Globus pallidus (tissue), 1 donor: ENCODE measurements at places on chromosomes 13 and 19.

DNA sequence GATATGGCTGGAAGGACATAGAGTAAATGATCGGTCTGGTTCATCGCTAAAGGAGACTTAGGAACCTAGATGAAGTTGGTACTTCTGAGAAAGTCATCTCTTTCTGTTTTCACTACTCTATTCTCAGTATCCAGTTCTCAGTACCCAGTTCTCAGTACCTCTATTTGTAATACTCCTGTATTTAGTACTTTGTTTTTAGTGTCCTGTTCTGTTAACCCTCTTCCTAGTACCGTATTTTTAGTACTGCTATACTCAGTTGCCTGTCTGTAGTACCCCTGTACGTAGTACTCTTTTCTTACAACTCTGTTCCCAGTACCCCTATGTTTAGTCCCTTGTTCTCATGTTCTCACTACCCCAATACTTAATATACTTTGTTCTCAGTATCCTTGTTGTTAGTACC is 1.2 kb downstream of the RFXAP start:
- no peak for DNase-seq

DNA sequence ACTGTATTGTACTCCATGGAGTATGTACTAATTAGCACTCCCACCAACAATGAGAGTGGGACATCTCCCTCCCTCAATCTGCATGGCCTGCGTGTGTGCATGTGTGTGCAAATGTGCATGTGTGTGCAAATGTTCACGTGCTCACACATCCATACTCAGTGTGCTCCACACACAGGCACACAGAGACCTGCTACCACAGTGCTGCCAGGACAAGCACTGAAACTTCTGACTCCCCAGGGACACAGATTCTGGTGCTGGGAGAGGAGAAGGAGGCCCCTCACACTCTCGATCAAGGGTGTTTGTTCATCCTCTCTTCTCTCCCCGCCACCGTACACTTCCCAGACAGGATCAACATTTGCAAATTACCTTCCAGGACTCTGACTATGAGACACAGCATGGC is 37.8 kb upstream of the ZNF507 start:
- no peak for DNase-seq

- no peak for DNase-seq
Measured at GRCh38 chr19:33064792-33065550, at the start of gene RHPN2. Gene RHPN2, minus strand, starts transcription at chr19:33064888. Its CDS starts 36 bp downstream, at chr19:33064852.

- no peak for DNase-seq
Measured at GRCh38 chr13:29318741-29319140, 276.7 kb downstream of the SLC7A1 start.

DNA sequence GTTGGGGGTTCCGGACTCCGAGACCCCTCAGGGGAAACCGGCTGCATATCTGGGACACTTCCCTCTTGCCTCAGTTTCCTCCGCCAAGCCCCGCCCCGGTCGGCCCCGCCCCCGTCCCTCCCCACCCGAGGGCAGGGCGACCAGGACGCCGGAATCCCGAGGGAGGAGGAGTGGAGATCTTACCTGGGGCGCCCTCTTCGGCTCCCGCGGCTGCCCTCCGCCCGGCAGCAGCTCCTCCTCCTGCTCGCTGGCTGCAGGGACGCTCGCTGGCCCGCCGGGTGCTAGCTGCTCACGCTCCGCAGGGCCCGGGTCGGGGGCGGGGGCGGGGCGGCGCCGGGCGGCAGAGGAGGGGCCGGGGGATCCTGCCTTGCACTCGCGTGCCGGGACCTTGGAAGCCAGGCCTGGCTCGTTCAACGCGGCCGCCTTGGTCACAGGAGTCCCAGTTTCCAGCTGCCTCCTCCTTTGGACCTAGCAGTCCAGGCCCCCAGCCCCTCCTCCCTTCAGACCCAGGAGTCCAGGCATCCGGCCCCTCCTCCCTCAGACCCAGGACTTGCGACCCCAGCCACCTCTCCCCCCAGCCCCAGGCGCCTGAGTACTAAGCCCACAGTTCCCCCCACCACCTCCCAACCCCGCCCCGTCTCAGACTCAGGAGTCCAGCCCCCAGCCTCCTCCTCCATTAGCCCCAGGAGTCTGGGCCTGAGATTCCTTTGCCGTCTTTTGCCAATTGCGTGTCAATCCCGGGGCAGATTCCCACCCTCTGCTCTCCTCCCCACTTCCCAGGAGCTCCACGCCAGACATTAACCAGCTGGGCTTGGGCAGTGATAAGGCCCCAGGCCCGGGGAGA is at the start of gene NTF4:
TSS of gene NTF4 (minus strand) at position 51 of the 844 bp plus-strand sequence. CDS start 2,821 bp downstream, outside the sequence.
- DNase-seq = no peak

- no peak for DNase-seq
Measured at GRCh38 chr19:58586133-58586765, 13.1 kb upstream of the MZF1 start.

GRCh38 chr19:9791552-9792205 is 23.1 kb upstream of the ZNF846 start:
- DNase-seq = peak; percentile 96
